Right lung (tissue), 10 donors: ENCODE measurements at places on chromosomes 1 and 21.

- no peak for DNase-seq
Observed at GRCh38 chr1:227914801-227915563, 32.8 kb downstream of the WNT9A start.

DNA sequence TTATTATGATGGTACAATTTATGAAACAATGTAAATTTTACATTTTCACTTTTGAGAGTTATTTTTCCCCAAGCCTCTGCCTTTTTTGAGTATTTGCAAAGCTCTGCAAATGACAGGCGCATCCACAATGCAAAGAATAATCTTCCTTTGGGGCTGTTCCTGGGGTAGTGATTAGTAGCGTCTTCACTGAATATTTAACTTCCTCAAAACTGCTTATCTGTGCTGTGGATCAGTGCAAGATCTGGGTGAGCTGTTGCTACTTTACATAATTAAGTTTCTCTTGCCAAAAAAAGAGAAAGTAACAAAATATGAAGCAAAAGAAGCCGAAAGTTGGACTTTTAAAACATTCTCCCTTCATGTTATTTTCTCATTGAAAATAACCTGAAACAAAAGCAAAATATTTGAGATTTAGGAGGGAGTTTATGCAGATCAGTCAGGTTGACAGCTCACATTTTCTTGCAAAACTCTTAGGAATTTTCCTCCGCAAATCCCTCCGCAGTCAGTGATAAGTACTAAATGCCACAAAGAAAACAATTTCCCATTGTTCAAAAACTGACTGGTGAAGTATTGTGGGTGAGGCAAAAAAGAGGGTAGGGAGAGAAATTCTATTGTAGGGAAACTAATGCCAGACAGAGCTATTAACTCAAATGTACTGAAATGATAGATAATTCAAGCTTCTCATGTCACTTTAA, 276.4 kb upstream of the B3GALT2 start:
- DNase-seq: no peak

GRCh38 chr1:245938046-245938435, 569.0 kb downstream of the SMYD3 start:
- DNase-seq: no peak

DNA sequence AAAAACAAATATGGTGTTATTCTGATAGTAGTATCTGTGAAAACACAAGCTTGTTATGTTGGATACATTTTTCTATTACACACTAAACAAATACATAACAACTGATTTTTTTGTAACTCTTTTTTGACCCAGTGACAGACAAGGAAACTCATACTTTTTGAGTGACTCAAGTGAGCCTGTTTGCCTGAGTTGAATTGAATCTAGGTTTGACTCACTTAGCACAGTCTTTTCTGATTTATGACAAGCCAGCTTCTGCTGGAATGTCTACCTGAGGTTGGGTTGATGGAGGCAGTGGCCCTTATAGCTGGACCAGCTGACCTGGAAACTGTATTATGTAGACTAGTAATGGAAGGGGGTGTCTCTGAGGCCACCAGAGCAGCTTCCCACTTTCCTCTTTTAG, 4.2 kb upstream of the CLCA4 start:
- no peak for DNase-seq

- no peak for DNase-seq
Observed at GRCh38 chr1:3586986-3587759, 24.1 kb downstream of the MEGF6 start.

DNA sequence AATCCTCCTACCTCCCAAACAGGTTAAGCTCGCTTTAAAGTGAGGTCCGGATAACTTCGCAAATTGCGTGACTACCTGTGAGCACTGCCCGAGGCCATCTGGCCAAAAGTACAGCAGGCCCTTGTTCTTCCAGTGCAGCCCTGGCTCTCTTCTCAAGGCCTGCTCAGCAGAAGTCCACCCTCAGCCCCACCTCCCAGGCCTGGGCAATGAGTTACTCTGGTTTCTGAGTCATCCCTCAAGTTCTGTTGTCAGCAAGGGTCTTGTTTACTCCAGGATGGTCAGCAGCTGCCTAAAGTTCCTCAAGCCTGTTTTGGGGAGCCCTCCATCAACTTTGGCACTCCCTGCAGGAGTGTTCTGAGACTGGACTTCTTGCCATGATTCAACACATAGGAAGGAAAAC, 101.7 kb downstream of the BCAR3 start:
- DNase-seq: no peak

DNA sequence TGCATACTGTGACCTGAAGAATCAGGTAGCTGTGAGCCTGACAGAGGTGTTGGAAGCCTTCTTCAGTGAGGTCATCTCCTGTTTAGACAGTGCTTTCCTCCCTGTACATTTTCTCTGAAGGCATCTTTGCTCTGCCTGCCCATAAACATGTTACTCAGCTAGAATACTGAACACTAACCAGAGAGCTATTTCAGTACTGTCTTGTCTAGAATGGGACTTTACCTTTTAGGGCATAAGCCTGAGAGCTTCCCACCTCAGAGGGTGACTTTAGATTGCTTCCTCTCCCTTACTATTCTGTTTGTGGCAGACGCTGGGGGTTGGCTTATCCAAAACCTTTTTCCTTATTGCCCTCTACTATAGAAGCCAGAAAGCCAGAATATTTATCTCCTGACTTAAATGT, 23.3 kb upstream of the ZNF326 start:
- DNase-seq: no peak

- no peak for DNase-seq
Observed at GRCh38 chr1:112549590-112549989, 40.8 kb downstream of the WNT2B start.
